ENCODE measurements at places on chromosomes 4 and X. TPM values are rescaled to one million over a fixed set of nuclear protein-coding genes. Genes with fewer than 3 reads are reported as not detected.

GRCh38 chrX:45711231-45711630, 510.6 kb upstream of the DIPK2B start:
- DNase-seq: no peak

- DNase-seq: no peak
Measured at GRCh38 chrX:44953734-44954502, 80.9 kb downstream of the KDM6A start.

GRCh38 chr4:56681158-56681852, at the start of gene HOPX:
TSS of gene HOPX (minus strand) at chr4:56681296. CDS start at chr4:56657816, 23,480 bp downstream.
- peak; percentile 50 for DNase-seq

DNA sequence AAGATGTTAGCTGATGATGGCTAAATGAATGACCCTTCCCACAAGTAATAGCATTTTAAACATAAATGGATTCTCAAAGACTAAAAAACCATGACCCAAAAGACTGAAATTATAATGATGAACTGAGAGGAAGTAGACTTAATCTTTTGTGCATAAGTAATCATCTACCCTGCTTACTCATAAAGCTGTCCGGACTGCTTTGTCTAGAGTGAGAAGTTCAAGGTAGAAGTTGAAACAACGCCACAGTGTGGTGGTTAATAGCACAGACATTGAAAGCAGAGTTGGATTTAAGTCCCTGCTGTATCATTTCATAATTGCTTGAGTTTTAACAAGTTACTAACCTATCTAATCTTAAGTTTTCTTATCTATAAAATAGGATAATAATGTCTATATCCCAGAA, 346.6 kb downstream of the CENPC start:
- DNase-seq: no peak

DNA sequence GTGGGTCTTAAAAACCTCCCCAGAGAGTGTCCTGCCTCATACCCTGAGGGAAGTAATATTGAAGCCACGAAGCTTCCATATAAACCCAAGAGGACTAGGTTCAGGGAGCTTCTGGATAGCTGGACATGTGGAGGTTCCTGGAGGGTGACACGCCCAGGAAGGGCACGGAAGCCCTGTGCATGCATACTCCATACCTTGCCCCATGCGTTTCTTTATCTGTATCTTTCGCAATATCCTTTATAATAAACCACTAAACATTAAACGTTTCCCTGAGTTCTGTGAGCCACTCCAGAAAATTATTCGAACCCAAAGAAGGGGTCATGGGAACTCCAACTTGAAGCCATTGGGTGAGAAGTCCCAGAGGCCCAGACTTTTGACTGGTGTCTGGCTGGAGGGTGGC, 45.7 kb upstream of the HPF1 start:
- DNase-seq: no peak

GRCh38 chr4:82201805-82202641, 171.8 kb downstream of the HNRNPD start:
- DNase-seq: no peak

- DNase-seq: no peak
Measured at GRCh38 chr4:4325321-4325720, 35.3 kb downstream of the ZBTB49 start.

DNA sequence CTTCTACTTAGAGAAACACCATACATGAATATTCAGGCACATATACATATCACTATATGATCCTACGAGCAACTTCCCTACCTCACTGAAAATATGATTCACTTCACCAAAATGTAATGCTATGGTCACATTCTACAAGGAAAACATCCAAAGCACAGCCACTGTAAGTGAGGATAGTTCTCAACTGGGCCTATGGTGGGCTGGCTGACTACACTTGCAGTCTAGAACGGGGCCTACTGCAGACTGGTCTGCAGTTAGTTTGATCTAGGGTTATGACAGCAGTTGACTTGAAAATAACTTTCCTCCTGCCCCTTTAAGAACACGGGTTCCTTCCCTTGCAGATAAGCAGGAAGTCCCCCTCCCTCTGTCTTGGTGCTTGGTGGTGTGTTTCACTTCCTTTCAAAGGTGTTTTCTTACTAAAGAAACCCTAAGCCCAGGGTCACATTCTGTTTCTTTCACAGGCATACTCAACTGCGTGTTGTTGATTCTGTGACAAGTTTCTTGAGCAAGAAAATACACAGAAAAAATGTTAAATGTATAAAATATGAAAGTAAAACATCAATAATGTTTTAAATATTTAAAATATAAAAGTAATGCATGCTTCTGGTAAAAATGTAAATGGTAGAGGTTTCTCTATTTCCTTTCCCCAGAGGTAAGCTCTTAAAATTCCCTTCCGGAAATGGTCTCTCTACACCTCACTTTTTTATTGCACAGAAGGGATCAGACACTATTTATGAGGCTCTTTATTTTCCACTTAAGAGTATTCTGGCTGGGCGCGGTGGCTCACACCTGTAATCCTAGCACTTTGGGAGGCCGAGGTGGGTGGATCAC, 18.0 kb upstream of the TMSB4X start:
- DNase-seq: no peak

DNA sequence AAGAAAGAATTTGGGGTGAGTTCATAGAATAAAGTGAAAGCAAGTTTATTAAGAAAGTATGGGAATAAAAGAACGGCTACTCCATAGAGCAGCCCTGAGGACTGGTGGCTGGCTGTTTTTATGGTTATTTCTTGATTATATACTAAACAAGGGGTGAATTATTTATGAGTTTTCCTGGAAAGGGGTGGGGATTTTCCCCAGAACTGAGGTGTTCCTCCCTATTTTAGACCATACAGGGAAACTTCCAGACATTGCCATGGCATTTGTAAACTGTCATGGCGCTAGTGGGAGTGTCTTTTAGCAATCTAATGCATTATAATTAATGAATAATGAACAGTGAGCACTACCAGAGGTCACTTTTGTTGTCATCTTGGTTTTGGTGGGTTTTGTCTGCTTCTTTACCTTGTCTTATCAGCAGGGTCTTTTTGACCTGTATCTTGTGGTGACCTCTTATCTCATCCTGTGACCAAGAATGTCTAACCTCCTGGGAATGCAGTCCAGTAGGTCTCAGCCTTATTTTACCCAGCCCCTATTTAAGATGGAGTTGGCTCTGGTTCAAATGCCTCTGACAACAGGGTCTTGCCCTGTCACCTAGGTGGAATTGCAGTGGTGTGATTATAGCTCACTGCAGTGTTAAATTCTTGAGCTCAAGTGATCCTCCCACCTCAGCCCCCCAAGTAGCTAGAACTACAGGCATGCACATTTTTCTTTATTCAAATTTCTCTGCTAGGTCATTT, 27.1 kb downstream of the RAPGEF2 start:
- DNase-seq: no peak

KCTD8 gene
- total RNA-seq: 0.08 TPM

UGT2B15 gene
- total RNA-seq: not detected

SPANXA2 gene
- not detected for total RNA-seq

DNA sequence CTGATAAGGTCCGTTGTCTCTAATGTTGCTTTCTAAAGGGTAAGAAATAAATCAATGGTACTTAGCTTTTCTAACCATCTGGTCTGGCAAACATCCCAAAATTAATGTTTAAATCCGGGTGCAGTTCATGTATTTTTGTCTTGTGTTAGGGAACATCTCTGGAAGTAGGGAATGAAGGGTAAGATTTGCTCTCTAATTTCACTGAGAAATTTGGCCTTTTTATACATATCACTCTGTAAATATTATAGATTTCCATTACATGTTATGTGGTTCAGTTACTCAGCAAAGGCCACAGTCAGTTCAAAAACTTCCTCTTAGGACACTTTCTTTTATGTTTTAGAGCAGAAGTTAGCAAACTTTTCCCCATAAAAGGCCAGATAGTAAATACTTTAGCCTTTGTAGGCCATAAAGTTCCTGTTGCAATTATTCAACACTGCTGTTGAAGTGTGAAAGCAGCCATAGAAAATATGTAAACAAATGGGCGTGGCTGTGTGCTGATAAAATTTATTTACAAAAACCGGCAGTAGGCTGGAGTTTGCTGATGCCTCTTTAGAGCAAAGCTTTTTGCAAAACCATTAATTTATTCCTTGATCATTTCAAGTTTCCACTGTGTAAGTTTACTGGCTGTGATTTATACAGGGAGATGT, 218.1 kb downstream of the ANTXR2 start:
- no peak for DNase-seq

DNA sequence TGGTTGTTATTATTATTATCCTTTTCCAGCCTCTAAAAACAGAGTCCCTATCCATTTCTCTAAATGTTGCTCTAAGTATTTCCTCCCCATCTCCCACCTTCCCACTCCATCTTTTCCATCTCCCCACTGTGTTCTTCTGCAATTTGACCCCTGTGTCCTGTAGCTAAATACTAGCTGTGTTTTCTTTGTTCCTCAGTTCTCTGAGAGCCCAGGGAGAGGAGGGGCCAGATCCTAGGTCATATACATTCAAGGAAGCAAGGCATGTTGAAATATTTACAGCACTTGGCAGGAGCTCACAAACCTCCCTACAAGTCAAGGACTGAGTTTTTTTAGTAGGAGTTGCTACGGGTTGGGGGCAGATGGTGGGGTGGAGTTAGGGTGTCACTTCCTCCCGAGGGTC, 10.5 kb downstream of the SLC16A2 start:
- DNase-seq: no peak

DNA sequence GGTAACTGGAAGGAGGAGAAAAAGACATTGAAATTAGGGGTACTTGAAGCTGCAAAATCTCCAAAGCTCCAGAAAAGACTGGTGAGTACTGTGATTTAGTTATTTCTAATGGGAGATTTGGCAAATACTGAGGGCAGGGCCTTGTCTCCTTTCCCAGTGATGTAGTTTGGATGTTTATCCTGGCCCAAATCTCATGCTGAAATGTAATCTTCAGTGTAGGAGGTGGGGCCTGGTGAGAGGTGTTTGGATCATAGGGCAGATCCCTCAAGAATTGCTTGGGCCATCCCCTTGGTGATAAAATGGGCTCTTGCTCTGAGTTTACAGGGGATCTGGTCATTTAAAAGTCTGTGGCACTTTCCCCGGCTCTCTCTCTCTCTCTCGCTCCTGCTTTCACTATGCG, 33.1 kb upstream of the GK start:
- DNase-seq: no peak

DNA sequence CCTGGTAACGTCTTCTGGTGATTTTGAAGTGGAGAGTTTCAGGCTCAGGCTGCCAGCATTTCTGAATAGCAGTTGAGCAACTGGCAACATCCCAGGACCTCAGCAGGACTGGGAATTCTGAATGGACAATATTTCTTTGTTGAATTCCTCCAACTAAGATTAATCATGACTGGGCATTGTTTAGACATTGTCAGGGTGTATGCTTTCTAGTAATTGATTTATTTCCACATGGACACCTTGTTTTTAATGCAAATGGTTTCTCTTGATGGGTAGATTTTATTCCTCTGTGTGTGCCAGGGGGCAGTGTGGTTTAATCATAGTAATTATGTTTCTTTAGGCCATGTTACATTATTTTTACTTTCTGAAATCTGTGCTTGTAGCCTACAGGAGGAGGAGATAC, 1004.7 kb upstream of the LCORL start:
- peak; percentile 33 for DNase-seq

- DNase-seq: no peak
Measured at GRCh38 chrX:115018944-115019343, 1.5 kb upstream of the IL13RA2 start.

GRCh38 chr4:55758066-55758465, 61.5 kb upstream of the EXOC1L start:
- no peak for DNase-seq

DNA sequence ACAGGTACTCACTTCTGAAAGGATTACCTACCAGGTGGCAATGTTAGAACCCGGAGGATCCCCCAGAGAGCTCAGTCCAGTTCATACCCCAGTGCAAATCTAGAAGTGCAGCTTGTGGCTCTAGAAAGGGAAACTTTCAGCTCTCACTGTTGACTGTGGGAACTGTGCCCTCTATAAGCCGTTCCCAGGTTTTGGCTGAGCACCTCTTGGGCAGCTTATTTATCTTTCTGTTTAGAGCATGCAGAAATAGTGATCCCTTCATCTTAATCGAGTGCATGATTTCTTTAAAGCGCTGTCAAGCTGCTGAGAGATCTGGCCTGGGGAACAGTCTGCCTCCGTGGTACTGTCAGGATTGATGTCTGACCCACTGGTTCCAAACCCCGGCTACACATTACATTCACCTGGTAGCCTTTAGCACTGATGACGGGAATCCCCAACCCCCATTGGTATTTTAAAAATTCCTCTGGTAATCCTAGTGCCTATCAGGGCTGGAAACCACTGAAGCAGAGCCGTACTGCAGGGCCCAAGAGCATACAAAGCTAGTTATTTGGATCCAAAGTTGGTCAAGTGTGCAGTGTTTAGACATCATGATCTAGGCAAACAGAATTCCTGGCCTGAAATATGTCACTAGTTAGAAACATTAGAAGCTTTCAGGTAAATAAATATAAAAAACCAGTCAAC, 103.2 kb downstream of the KLHL8 start:
- DNase-seq: no peak

SHROOM4 gene
- 9.4 TPM for total RNA-seq

GRCh38 chr4:37389967-37390580, 145.5 kb downstream of the NWD2 start:
- no peak for DNase-seq

DNA sequence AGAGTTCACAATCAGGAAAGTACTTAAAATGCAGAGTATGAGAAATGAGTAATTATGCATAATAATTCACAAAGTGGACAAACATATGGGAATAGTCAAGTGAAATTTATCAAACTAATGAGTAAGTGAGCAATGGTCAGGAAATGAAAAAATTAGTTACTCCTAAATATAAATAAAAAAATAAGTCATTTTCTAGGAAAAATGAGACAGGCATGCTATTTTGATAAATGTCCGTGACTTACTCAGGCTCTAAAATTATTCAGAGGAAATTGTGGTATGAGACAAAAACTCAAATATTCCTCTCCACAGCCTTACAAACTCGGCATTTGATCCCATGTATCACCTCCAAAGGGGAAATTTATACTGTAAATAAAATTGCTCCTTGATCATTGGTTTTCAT, 181.2 kb downstream of the COX18 start:
- no peak for DNase-seq

GRCh38 chr4:10666616-10667015, 18.0 kb downstream of the CLNK start:
- DNase-seq: no peak

GRCh38 chrX:78527818-78528217, 131.3 kb downstream of the RTL3 start:
- DNase-seq: no peak

Data from Right ventricle myocardium superior (tissue), 1 donor.